ENCODE measurements at places on chromosomes 4 and X.

- peak; percentile 16 for DNase-seq
These were observed at the start of gene SPINK2 for GRCh38 chr4:56821381-56822243. TSS of gene SPINK2 (minus strand) at chr4:56821701. CDS start at chr4:56821662, 39 bp downstream.

GRCh38 chr4:54213761-54214160 is 15.3 kb upstream of the PDGFRA start:
- DNase-seq: no peak

DNA sequence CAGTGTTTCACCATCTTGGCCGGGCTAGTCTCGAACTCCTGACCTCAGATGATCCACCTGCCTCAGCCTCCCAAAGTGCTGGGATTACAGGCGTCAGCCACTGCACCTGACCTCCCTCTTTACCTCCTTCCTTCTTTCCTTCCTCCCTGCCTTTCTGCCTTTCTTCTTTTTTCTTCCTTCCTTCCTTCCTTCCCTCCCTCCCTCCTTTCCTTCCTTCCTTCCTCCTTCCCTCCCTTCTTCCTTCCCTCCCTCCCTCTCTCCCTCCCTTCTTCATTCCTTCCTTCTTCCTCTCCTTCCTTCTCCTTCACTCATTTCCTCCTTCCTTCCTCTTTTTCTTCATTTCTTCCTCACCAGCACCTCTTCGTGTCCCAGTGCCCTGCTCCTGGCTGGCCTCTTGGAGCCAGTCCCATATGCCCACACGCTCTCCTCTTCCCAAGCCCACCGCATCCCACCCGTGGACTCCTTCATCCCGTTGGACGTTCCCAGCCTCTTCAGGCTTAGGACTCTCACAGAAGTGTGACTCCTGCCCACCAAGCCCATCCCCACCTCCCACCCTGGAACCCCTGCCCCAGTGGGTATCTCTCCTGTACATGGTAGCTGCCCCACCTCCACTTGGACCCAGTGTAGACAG is 22.6 kb downstream of the CSF2RA start:
- no peak for DNase-seq

DNA sequence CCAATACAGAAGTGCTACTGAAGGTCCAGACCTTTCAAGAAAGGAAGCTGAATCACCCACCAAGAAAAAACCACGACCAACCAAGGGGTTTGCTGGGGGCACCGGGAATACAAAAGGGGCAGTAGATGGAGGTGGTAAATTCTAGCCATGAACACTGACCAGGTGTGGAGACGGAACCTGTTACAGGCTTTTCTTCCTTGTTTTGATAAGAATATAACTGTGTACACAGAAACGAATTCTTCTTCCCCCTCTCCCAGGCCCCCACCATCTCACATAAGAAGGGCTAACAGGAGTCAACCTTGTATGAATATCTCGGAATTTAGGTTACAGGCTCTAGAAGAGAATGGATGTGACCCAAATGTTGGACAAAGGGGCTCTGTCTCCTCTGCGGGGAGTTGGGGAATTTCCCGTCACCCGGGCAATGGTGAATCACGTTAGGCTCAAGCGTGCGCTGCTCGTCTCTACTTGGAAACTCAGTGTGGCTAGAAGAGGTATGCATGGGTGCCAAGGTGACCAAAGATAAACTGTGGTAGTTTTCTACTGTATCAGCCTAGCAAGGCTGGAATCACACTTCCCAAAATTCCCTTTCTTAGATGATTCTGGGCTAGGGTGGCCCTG is 87.0 kb downstream of the AFAP1 start:
- no peak for DNase-seq

GRCh38 chr4:55447108-55447708 is 51.5 kb downstream of the TMEM165 start:
- no peak for DNase-seq

- DNase-seq: no peak
These were observed 960 bp downstream of the TRPC3 start for GRCh38 chr4:121950680-121951520.

DNA sequence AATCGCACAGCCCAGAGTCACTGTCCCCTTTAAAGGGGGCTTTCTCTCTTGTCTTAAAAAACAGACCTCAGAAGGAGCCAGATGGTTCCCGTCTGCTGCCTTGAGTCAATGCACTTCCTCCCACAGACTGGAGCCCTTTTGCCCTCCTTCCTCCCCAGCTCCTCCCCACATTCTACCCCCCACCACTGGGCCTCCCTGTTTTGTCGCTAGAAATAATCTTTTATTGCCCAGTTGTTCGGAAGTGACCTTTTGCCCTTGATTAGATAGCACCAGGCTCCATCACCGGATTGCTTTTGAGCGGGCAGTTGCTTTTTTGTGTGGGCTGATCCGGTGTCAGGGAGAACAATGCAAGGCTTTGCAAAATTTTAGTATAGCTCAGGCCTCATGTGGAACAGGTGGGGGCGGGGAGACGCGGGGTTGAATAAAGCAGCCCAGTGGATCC is 47.7 kb downstream of the SPRY1 start:
- peak; percentile 1 for DNase-seq

- DNase-seq: no peak
These were observed 159.8 kb downstream of the CPEB2 start for GRCh38 chr4:15162046-15162445.

- DNase-seq: peak; percentile 8
These were observed 687 bp downstream of the CDK16 start for GRCh38 chrX:47218920-47219815.

DNA sequence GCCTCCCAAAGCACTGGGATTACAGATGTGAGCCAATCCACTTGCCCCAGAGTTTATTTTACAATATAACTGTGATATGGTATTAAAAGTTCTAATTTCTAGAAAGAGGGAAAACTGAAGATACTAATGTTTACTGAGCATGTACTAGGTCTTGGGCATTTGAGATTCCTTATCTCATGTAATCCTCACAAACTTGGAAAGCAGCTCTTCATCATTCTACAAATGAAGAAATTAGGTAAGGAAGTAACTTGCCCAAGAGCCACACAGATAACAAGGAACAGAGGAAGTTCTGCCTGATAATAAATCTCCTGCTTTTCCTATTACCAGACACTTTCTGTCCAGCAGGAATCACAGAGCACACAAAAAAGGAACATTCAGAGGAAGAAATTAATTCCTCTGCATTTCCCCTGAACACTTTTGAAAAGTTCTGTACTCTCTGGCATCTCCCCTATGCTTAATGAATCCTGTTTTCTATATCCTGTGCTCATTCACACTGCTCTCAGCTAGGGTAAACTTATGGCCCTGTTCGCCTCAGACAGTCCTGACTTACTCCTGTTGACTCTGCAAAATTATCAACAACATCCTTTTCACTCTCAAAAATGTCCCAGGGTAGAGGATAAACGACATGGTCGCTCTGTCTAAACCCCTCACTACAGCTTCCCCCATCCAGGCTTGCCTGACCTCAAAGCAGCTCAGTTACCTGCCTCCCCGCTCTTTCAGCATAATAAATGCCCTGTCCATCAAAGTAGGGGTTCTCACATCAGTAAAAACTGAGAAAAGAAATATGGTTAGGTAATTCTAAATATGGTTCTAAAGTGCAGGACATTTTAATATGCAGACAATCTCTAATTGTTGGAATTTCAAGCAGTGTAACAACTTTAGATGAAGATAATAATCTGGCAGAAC is 13.6 kb downstream of the SH3RF1 start:
- DNase-seq: no peak

GRCh38 chr4:69753686-69754085 is 6.7 kb downstream of the SULT1B1 start:
- no peak for DNase-seq

- DNase-seq: no peak
These were observed 242.4 kb downstream of the NDST4 start for GRCh38 chr4:114870987-114871386.

DNA sequence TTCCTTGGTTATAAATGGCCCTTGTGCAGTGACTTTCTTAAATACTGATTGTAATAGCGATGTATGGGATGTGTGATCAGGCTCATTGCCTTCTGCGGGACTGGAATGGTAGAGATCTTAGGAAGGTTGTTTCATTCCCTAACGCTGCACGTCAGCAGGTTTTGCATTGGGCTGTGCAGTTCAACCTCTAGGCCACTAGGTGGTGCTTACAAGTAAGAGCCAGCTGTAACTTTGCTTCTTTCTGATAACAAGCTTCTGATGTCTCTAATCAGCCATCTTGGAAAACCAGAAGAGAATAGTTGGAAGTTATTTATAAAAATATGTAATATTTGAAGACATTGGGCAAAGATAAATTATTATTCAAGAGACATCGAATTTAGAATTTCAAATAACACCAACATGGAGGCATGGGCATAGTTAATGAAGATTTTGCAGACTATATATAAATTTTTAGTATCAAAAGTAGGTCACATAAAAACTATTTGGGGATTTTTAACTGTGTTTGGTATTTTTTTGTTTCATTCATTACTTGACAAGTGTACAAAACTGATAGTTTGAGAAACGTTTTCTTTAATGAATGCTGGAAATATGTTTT is 339.7 kb upstream of the PCDH7 start:
- no peak for DNase-seq

DNA sequence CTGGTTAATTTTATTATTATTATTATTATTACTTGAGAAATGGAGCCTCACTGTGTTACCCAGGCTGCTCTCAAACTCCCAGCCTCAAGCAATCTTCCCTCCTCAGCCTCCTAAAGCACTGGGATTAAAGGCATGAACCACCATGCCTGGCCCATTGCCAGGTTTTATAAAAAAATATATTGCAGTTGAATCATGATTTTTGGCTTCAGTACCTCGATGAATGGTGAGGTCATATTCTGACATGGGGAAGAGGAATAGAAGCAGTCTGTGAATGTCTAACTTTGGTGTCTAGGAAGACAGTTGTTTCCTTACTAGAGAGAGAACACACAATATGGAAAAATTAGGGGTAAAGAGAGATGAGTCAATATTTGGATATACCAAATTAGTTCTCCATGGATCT is 32.0 kb downstream of the CCSER1 start:
- no peak for DNase-seq

DNA sequence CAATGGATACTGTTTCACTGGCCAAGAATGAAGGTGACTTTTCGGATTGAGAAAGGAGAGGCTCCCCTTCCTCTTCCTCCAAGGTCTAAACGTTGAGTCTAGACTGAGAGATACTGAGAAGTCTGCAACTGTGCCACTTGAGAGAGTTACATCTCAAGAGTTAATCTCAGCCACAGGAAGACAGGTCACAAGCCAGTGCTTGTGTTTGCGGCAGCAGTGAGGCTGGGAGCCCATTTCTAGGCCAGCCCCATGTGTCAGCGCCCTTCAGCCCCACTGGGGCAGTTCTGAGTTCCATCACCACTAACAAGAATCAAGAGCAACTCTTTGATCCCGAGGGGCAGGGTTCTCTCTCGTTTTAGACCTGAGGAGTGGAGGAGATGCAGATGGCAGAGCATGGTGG is 7.3 kb upstream of the SEC24D start:
- no peak for DNase-seq

- DNase-seq: no peak
These were observed 96.5 kb upstream of the PGRMC2 start for GRCh38 chr4:128384091-128384520.

GRCh38 chrX:129744861-129745321 is 6.1 kb downstream of the XPNPEP2 start:
- no peak for DNase-seq

- no peak for DNase-seq
These were observed 140.1 kb downstream of the EDA2R start for GRCh38 chrX:66498672-66499296.

GRCh38 chr4:176838601-176839433 is 46.1 kb upstream of the VEGFC start:
- DNase-seq: no peak

DNA sequence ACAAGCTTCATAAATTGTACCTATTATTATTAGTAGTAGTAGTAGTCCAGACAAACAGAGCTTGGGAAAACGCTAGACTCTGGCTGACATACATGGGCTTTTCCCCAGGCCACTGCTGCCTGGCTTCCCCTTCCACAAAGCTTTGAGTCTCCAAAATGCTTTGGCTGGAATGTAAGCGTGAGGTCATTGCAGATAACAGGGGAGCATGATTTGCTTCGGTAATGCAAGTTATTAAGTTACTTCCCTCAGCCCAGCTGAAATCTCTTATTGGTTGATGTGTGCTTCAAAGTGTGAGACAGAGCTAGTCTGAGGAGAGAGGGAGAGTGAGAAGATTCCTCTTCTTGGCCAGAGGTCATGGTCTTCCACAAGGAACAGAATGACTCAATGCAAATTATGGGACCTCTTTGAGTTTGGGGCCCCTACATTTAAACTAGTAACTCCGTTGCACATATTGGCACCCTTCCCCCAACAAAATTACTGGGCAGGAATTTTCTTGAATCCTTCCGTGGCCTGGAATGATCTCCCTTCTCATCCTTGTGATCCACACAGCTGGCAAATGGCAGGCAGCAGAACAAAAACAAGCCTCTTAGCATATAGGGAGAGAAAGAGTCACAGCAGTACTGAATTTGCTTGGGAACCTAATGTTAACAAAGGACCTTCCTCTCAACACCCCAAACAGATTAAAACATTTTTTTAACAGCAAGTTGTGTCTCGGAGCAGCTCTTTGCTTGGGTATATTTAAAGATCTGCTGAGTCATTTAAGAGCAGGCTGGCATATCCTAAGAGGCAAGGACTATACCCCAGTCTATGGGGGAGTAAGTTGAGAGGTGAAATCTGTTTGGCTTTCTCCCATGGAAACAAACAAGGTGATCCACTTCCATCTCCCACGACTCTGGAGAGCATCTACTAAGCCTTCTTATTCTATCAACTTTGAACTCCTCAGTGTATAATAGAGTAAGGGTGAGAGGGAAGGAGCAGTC is 19.9 kb downstream of the AR start:
- DNase-seq: no peak

GRCh38 chr4:90078440-90078839 is 48.8 kb upstream of the CCSER1 start:
- no peak for DNase-seq

- no peak for DNase-seq
These were observed 80.3 kb upstream of the LSM6 start for GRCh38 chr4:146095091-146095690.

- no peak for DNase-seq
These were observed 519.6 kb downstream of the IQCM start for GRCh38 chr4:149296084-149296483.

GRCh38 chrX:119410027-119410819 is 11.1 kb downstream of the SLC25A43 start:
- DNase-seq: no peak

DNA sequence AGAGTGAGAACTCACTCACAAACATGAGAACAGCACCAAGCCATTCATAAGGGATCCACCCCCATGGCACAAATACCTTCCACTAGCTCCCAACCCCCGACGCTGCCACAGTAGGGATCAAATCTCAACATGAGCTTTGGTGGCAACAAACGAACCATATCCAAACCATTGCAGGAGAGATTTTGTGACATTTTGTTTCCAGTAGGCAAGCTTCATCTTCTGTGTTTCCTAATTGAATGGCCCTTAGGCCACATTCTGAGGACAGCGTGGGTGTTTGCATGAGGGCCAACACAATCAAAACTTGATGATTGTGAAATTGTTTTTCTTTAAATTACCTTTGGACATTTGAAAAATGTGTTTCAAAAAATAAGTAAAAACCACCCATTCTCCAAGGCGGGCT is 102.6 kb upstream of the LNX1 start:
- no peak for DNase-seq

DNA sequence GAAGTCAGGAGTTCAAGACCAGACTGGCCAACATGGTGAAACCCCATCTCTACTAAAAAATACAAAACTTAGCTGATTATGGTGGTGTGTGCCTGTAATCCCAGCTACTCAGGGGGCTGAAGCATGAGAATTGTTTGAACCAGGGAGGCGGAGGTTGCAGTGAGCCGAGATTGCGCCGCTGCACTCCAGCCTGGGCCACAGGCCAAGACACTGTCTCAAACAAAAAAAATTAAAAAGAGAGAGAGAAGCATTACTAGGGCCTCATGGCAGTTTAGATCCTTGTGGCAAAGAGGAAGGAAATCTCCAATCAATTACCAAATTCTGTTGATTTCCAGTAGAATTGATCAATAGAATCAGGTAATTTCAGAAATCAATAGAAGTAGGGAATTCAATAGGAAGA is 16.8 kb upstream of the SLC34A2 start:
- no peak for DNase-seq
